Stimulated activated CD8-positive, alpha-beta memory T cell treated with anti-CD3 and anti-CD28 coated beads, Interleukin-15, amount 100 ng/mL, for 48 hours (primary cell): ENCODE measurements at places on chromosomes 12 and 14.

DNA sequence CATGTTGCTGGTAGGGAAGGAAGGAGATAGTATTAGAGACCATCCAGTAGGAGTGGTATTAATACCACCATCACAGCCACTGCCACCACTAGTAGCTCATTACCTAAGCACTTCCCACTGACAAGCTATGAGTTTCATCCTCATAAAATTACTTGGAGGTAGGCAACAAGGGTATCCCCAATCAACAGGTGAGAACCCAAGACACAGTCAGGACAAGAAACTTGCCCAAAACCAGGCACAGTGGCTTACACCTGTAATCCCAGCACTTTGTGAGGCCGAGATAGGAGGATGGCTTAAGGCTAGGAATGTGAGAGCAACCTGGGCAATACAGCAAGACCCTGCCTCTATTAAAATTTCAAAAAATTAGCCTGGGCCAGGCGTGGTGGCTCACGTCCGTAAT lies 5.5 kb downstream of the ADCY6 start:
- DNase-seq = no peak

DNA sequence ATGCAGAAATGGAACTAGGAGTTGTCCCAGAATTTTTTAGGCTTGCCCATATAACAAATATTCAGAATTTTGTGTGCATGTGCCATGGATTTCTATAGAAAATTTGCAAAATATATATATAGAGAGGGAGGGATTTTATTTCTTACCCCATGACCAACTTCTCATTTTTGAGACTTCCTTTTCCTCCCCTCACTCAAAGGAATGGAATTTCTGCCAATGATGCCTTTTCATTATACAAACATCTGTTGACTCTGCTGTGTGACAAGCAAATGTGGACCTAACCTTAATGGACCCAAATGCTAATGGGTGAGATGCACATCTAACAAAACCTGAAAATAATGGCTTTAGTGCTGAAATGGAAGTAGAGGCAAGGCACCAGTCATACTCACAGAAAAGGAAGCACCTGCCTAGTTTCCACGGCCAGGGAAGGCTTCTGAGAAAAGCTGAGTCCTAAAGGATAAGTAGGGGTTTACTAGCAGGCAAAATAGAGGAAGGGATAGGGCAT lies 3.6 kb upstream of the GNG2 start:
- DNase-seq = no peak

DNA sequence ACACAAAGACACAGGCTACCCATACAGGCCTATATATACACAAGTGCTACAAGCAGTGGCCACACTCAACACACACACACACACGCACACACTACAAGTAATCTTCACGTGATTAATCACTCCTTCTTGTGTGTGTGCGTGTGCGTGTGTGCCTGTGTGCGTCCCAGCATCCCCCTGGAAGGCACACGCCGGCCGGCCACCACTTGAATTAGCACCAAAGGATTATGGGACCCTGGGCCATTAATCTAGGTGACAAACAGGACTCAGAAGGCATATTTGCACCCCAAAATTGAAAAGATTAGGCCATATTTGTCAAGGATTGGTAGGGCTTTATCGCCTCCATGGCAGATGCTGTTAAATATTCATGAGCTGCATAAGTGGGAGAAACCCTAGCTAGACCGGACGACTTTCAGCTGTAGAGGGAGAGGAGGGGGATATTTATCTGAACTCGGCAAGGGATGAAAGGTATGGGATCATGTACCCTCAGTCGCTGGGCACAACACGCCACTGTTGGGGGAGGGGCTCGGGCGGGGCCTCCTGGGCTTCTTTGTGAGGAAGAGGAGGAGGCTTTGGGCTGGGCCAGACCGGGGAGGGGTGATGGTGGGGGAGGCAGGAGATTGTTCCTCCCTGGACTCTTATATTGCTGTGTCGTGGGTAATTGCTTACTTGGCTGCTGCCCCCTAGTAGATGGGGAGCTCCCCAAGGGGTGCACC lies 89.6 kb upstream of the LHX5 start:
- no peak for DNase-seq

GRCh38 chr14:35549551-35549950 lies 15.6 kb downstream of the INSM2 start:
- DNase-seq = no peak

- no peak for DNase-seq
These were observed 202.2 kb upstream of the PRKD1 start for GRCh38 chr14:30129807-30130206.

- DNase-seq = no peak
These were observed 15.0 kb downstream of the ANKLE2 start for GRCh38 chr12:132746613-132747012.

- no peak for DNase-seq
These were observed 5.0 kb downstream of the KRT76 start for GRCh38 chr12:52772188-52772587.

DNA sequence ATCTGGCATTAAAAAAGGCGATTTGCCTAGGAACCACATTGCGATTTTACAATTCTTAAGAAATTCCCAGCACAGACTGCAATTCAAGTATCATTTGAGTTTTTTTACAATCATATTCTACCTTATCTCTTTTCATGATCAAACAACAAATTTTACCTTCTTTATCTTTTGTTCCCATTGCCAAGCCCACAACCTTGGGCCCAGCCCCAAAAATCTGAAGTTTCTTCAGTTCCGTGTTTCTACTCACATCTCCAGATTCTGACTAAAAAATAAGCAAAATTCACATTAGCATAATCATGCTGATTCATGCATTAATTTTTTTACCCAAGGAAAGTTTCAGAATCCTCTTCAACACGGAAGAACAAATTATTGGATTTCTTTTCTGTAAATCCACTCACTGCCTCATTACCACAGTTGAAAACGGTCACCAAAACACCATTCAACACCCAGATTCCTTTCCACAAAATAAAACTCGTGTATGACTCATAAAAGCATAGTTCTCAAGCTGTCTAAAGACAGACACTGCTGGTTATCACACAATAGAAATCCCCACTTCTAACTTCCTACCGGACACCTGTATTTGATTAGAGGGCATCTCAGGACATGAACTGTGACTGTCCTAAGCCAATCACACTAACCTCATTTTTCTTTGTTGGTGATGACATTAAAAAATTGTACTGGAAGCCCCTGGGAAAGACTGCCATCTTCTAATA lies 32.7 kb downstream of the KDM5A start:
- no peak for DNase-seq

DNA sequence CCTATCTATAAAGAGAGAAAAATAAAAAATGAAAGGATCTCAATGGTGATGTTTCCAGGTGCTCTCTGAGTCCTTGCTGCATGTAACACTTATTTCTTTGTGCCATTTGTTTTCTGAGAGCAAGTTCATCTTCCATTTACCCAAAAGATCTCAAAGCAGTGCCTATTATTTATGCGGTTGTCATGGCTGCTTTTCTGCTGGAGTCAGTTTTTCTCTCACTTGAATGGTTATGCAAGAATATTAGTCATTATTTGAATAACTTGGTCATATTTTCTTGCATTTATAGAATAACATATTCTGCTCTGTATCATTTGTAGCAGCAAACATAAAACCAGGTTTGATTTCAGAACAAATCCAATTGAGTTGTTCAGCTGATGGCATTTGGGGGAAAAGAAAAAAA lies 141.8 kb upstream of the G2E3 start:
- no peak for DNase-seq

DNA sequence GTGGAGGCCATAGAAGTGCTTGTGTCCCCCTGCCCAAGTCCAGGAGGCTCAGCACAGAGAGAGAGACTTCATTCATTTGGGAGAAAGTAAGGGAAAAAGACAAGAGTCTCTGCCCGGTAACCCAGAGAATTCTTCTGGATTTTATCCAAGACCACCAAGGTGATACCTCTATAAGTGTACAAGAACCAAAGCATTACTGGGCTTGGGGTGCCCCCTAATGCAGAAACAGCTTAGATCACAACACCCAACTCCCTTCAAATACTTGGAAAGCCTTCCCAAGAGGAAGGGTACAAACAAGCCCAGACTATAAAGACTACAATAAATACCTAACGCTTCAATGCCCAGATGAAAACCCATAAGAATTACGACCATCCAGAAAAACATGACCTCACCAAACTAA lies 119.7 kb upstream of the PDE3A start:
- no peak for DNase-seq

- no peak for DNase-seq
These were observed 136.6 kb upstream of the NEDD1 start for GRCh38 chr12:96770219-96771102.

- no peak for DNase-seq
These were observed 3.3 kb upstream of the SCARB1 start for GRCh38 chr12:124866883-124867400.

DNA sequence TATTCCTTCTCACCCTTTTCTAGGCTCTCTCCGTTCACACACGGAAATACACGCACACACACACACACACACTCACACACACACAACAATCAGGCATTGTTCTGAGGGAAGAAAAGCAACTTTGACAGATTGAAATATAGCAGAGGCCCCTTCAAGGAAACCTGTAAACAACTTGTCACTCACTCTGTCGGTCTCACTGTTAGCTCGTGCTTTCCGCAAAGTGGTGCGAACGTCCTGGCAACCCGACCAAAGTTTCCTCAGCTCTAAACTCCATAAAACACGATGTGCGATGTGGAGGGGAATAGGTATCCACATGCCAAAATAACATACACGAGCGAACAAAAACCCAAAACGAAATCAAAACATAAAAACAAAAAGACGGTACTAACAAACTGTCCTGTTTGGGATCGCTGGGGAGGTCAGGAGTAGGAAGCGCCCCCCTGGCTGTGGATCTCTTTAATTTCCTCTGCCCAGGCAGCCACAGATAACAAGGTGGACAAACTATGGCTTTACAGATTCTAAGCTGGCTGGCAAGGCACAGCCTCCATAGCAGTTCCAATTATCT lies 822 bp upstream of the SOX5 start:
- DNase-seq = no peak

DNA sequence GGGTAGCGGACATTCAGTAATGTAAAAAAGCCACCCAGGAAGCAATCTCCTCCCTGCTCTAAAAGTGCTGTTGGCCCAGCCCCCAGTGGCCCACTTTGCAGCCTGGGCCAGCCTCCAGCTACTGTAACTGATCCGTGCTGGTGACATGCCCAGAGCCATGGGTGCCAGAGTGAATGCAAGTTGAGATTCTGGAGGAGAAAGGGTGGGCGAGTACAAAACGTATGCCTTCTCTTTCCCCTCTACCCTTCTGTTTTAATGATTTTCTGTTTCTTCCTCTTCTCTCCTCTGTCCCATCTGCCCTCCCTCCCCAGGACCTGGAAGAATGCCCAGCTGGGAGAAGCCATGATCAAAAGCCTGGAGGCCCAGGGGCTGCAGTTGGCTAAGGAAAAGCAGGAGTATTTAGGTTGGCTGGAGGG lies 16.9 kb downstream of the PLEKHD1 start:
- DNase-seq = no peak

DNA sequence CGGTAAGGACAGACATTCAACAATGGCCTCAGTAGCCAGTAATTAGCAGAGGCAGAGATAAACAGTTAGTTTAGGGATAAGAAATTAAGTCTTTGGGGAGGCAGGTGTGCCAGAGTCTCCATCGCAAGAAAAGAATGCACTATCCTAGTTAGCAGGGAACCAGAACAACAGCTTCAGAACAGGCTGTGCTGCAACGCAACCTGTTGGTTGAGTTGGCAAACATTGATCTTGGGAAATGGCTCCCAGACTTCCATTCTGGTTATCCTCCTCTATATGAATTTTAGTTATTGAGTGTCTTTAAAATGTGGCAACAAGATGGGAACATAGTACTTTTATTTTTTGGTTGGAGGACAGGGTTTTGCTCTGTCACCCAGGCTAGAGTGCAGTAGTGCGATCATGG lies 12.3 kb upstream of the LEMD3 start:
- DNase-seq = no peak
